CD4-positive, alpha-beta T cell treated with Interleukin-15 for 1 hour (primary cell): ENCODE measurements at places on chromosomes 16 and 17.
A peak's percentile ranks its signal among the peaks of the same experiment; 100 is the strongest.

- DNase-seq = no peak
Measured at GRCh38 chr16:60137891-60138290, 1403.8 kb upstream of the GOT2 start.

DNA sequence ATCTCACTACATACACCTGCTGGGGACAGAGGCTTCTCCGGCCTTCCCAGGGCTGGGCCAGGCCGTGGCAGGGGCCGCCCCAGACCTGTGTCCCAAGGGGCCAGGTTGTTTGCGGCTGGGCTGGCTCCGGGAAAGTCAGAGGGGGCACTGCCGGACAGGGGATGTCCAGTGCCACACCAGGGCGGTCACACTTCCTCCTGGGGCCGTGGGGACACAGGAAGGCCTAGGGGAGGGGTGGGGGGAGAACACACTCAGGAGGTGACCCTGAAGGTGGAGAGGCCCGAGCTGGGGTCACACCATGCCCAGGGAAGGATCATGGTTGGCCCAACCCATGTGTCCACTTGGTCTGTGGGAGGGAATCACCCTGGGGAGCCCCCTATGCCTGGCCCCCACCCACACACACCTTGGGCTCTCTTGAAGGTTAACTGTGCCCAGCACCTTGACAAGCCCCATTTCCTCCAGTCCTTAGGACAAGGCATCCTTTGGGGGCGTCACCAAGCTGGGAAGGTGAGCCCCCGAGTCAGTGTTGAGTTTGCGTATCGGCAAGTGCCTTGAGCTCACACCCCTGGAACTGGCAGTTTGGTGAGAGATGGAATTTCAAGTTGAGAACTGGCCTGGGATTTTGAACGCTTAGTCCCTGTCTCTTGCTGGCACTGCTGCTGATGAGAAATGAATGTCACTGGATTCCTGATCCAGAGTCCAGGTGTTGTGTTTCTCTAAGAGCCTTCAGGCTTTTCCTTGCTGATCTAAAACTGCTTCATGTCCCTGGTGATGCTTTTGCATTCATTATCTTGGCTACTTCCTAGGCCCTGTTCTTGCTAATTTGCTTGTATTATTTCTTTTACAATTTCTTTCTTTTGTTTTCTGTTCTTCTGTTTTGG is 7.7 kb upstream of the ACTG1 start:
- DNase-seq = no peak

DNA sequence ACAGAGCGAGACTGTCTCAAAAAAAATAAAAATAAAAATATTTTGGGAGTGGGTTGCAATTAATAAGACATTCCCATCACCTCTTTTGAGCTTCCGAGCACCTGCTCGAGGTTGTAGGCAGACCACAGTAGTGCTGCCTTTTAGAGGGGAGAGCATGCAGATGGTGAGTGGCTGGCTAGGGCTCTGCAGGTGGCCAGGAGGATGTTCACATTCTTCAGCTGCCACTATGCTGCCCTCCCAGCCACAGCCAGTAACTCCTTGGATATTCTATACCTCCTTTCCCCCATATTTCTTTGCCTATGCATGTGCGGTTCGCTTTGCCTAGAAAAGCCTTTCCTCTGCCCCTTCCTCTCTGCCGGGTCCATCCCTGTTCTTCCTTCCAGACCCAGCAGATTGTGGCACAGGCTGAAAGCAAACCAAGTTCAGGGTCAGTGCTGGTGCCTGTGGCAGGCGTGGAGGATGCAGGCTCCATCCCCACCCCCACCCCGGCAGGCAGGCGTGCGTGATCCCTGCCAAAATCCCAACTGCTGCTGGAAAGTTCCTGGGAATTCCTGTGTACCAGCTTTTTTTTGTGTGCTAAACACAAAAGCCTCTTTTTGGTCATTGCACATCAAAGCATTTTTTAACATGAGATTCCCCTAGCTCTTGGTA is 33.8 kb upstream of the CMIP start:
- no peak for DNase-seq

GRCh38 chr16:84391151-84392030 is 23.1 kb downstream of the ATP2C2 start:
- no peak for DNase-seq

DNA sequence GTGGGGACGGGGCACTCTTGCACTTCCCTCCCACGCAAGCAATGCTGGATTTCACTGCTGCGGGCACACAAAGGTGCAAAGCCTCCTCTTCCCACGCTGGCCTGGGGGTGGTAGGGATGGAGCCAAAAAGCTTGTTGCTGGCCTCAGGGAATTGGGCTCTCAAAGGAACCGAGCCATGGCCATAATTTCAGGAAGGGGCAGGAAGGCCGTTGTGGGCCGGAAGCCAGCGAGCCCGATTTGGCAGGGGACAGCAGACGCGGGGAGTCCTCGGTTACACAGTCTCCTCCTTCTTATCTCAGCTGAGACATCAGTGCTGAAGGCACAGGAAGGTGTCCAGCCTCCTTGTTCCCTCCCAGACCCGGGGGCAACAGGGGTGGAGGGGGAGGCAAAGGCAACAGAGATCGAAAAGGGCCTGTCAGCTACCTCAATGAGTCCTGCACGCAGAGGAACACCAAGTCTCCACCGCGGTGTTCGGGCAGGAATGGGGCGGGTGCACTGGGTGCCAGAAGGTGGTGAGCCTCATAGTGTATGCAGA is 59.5 kb downstream of the SLFN11 start:
- DNase-seq = no peak

- DNase-seq = no peak
Measured at GRCh38 chr17:46817151-46817900, 1.2 kb downstream of the WNT3 start.

GRCh38 chr16:11315510-11315909 is 29.7 kb upstream of the RMI2 start:
- no peak for DNase-seq

DNA sequence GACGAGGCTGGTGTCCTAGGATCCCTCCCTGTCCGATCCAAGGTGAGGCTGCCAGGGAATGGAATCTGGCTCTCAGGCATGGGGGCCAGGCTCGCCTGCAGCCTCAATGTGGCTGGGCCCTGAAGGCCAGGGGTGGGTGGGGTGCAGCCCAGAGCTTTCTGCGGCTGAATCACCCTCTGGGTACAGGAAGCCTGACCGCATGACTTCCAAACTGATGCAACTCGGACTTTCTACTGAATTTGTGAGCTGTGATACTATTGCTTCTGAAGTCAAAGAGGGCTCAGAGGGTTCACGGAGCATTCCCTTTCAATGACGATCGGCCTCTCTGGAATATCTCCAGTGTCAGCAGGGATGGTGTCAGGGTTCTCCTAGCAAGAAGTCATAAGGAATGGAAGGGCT is 123.7 kb downstream of the METRNL start:
- peak; percentile 78 for DNase-seq

DNA sequence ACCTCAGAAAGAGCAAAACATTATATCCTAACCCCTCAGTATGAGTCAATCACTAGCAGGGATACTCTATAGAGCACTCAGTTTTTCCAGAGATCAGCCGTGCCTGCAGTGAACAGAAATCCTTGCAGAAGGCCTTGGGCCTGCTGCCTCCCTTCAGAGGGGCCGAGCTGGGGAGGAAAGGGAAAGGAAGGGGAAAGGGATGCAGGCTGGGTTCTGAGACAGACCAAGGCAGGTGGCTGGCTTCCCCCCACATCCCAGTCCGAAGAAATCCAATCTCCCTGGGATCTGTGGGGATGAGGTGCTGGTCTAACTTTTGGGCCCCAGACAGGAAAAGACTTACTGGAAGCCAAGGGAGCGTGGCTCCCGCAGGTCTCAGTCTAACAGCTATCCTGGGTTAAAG is 25.3 kb downstream of the SRL start:
- DNase-seq = no peak

DNA sequence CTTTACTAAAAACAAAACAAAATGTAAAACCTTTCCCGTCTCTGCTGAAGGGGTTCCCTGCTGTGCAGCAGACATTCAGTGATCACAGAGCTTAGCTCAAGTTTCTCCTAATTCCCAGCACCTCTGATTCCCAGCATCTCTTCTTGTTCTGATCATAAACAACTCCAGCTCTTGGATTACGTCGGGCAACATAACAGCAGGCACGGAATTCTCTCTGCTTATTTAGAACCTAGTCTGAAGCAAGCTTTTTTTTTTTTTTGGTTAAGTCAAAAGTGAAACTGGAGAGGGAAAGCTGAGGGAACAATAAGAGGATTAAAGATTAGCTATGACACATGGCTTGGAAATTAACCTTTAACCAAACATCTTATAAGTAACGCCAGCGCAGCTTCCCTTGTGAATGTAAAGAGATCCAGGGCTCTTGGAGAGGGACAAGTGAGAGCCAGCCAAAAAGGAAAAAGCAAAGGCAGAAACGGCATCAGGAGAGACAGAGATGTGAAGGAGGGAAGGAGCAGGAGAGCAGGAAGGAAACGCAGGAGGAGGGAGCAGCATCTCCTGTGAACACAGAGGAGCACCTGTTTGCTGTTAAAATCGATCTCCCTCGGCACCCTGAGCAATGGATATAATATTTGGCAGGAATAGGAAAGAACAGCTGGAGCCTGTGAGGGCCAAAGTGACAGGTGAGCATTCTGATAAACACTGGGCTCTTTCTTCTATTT is at the start of gene BCO1:
BCO1 (plus strand) TSS at position 394 of the 716 bp plus-strand sequence; CDS start at position 614, 220 bp downstream.
- no peak for DNase-seq

GRCh38 chr17:15321556-15322251 is 19.7 kb downstream of the TEKT3 start:
- no peak for DNase-seq

- DNase-seq = no peak
Measured at GRCh38 chr16:64408699-64409098, 713.2 kb downstream of the CDH11 start.

DNA sequence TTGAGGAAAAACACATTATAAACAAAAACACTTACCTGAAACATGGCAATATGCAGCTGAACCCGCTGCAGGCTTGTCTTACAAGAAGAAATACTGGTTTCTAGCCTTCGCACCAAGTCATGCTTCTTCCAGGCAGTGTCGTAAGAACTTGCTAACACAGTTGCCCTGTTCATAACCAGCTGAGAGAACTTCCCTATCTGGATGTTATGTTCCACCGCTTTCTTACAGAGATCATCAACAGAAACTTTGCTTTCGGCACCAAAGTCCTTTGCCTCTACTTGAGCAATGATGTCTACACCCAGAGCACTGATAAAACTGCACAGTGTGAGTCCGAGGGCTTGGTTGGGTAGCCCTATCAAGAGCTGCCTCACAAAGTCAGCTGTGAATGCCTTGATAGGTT is 27.9 kb upstream of the ARL6IP1 start:
- DNase-seq = no peak

- peak; percentile 43 for DNase-seq
Measured at GRCh38 chr16:2841606-2842339, 11.7 kb downstream of the ZG16B start.

GRCh38 chr16:71590584-71590983 is 13.7 kb upstream of the TAT start:
- DNase-seq = no peak

DNA sequence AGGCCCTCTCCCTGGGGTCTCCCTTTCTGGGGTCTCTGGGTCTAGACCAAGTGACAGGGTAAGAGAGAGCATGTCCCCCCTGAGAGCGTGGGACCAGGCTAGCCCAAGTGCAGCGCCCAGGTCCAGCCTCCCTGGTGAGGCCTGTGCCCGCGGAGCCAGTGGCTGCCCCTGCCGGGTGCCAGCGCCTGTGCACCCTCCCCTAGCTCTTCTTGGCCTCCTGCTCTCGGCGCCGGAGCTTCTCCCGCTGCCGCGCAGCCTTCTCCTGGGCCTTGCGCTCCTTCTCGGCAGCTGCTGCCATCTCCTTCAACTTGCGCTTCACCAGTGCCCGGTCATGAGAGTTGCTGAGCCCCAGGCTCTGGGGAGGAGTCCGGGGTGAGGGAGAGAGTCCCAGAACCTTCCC is 17.3 kb downstream of the SAMD14 start:
- no peak for DNase-seq

GRCh38 chr16:57988929-57989328 is 11.5 kb downstream of the ZNF319 start:
- no peak for DNase-seq

DNA sequence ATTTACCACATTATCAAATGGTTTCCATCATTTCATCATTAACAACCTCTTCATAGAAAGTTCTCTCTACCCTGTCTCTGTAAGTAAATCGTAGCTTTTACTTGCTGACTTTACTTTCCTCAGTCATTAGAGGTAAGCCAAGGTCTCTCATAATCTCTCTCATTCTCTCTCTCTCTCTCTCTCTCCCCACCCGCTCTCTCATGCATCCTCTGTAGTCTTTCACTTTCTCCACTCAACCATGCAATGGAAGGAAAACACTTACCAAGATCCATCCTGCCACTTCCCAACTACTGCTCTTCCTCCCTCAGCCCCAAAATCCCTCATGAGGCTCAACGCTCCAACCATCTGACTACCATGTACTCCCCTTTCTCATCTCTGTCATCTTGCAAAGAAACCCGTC is 6.1 kb downstream of the CEP112 start:
- no peak for DNase-seq

GRCh38 chr17:7562208-7562605 is 488 bp downstream of the SENP3 start:
- DNase-seq = no peak

GRCh38 chr16:27495191-27495590 is 54.5 kb downstream of the GTF3C1 start:
- DNase-seq = no peak

- peak; percentile 37 for DNase-seq
Measured at GRCh38 chr16:381012-381788, 578 bp downstream of the PGAP6 start.

DNA sequence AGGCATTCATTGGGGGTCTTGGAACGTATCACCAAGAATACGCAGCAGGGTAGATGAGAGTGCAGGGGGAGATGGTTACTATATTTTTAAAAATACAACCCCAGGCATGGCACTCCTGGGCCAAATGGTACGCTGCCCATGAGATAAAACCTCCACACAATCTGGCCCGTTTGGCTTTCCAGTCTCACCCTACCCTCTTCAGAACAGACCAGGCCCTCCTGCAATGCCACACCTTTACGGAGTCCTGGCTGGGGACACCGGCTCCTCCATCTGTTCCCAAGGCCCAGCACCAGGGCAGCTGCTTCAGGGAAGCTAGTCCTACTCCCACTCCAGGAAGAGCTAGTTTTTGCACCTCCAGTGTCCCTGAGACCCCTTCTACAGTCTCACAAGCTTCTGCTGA is 24.4 kb downstream of the SNN start:
- no peak for DNase-seq

- DNase-seq = no peak
Measured at GRCh38 chr17:81148571-81148970, 16.7 kb upstream of the PVALEF start.

- peak; percentile 30 for DNase-seq
Measured at GRCh38 chr16:14286368-14287230, 215.5 kb downstream of the MRTFB start.

- DNase-seq = no peak
Measured at GRCh38 chr17:57842280-57842679, 7.6 kb downstream of the MRPS23 start.

GRCh38 chr17:53724726-53725125 is 98.0 kb upstream of the KIF2B start:
- DNase-seq = no peak
